Left renal cortex interstitium (tissue), 4 donors: ENCODE measurements at places on chromosomes 7 and 10. TPM values are rescaled to one million over a fixed set of nuclear protein-coding genes. Genes with fewer than 3 reads are reported as not detected.

- no peak for DNase-seq
Observed at GRCh38 chr7:46949270-46949931, 632.5 kb downstream of the TNS3 start.

- DNase-seq: no peak
Observed at GRCh38 chr7:75953431-75953830, 38.5 kb downstream of the POR start.

- no peak for DNase-seq
Observed at GRCh38 chr7:37320140-37320847, 128.4 kb downstream of the ELMO1 start.

DNA sequence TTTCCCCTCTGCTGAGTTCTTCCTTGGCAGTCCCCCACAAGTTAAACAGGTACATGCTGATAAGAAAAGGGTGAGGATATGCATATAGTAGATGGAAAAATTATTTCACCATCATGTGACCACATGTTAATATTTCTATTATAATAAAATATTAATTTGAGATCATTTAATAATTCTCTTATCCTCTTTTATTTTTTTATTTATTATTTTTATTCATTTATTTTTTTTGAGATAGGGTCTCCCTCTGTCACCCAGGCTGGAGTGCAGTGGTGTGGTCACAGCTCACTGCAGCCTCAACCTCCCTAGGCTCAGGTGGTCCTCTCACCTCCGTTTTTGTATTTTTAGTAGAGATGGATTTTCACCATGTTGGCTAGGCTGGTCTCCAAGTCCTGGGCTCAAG, 11.6 kb upstream of the GLI3 start:
- no peak for DNase-seq

DNA sequence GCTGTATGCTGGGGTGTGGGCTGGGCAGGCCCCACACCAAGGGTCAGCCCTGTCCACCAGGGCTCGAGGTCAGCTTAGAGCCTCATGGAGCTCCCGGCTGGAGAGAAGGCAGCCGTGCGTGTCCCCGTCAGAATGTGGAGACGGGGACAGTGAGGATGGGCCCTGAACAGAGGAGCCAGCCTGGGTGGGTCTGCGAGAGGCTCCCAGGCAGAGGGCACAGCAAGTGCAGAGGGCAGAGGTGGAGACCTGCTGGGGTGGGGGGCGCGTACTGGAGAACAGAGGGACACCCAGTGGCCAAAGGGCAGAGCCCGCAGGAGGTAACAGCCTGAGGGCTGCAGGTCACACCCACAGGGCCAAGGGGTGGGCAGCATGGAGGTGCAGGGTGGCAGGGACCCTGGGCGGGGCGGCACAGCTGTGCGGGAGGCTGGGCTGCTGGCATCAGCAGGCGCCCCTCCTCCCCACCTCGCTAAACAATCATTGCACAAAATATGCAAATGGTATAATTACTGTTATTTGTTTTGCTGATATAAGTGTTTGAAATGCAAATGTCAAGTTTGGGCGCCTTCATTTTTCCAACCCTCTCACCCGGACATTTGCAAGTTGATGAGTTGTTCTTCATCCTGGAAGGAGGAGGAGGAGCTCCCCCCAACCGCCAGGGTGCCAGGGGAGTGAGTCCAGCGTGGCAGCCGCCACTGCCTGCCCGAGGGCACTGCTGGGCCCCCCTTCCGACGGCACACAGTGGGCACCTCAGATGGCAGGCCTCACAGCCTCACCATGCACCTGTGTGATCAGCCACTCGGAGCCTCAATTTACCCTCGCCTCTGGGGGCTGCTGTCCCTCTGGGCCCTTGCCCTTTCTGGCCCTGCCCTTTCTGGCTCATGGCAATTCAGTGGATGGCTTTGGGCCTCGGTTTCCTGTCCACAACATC, 35.0 kb downstream of the ELFN1 start:
- DNase-seq: no peak

GRCh38 chr7:985127-985416, 2.1 kb downstream of the CYP2W1 start:
- DNase-seq: no peak

The FGFR2 gene
- 105 TPM for polyA plus RNA-seq

DNA sequence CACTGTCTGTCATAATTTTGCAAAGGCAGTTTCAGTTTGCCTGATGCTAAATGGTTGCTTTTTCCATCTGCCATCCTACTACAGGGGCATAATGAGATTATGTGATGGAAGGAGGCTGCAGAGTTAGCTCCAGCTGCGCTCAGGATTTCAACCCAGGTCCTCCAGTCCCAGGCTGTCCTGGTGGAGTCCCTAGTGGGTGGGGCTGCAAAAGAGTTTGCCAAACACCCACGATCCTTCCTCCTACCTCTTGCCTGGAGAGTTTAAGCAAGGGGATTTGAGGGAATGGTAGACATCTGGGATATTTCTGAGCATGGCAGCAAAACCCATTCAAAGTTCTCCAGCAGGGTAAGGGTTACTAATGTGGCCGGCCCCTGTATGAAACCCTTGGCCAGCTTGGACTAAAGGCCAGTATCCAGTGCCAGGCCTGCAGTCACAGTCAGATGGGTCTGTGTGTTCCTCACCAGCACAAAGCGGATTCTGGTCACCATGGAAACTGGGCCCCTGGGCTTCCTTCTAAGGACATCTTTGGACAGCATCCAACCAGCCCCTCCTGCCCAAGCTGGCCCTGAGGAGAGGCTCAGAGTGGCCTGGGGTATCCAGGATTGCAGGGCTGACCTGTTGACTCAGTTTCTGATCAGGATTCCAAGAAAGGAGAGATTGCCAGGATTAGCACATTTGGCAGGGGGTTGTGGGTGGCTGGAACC, 42.7 kb upstream of the CHST3 start:
- peak; percentile 40 for DNase-seq

GRCh38 chr7:149468208-149468607, 7.3 kb upstream of the ZNF777 start:
- no peak for DNase-seq

DNA sequence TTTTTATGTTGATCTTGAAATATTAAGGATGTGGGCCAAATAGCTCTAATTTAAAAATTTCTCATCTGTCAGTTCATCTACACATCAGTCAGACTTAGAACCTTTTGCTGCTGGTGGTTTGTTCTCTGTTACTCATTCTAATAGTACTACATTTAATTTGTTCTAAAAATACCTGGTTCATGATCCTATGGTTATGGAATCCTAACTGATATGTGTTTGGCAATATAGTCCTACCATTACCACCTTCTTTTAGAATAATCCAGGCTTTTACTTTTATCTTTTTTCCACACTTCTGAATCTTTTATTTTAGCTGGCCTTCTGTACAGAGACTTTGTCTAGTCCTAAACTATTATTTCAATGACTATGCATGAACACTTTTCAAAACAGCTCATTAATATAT, 116.9 kb downstream of the SVOPL start:
- DNase-seq: no peak

DNA sequence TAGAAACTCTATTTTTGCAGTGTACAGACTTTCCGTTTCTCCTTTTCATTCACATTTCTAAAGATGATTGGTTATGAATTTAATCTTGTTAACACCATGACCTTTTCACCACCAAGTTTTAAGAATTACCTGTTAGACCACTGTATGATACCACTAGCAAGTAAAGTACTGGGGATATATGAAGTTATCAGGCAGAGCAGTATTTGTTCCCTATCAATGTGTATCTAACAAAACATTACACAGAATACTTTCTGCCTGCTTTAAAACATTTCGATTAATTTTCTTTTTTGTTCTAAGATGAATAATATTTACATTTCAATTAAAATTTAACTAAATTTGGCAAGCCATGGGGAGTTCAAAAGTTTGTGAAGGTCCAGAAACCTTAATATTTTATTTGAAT, 49.9 kb upstream of the AHR start:
- DNase-seq: no peak

DNA sequence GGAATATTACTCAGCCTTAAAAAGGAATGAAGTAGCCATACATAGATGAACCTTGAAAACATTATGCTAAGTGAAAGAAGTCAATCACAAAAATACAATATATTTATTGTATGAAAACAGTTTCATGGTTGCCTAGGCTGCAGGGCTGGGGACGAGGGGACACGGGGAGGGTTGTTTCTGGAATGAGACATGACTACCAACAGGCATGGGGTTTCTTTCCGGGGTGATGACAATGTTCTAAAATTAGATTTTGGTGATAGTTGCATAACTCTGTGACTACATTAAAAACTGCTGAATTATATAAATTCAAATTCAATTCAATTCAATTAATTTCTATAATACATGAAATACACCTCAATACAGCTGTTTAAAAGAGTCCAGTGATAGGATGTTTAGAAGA, 88.0 kb downstream of the ARHGAP22 start:
- no peak for DNase-seq

- no peak for DNase-seq
Observed at GRCh38 chr10:514137-514671, 175.3 kb downstream of the DIP2C start.

DNA sequence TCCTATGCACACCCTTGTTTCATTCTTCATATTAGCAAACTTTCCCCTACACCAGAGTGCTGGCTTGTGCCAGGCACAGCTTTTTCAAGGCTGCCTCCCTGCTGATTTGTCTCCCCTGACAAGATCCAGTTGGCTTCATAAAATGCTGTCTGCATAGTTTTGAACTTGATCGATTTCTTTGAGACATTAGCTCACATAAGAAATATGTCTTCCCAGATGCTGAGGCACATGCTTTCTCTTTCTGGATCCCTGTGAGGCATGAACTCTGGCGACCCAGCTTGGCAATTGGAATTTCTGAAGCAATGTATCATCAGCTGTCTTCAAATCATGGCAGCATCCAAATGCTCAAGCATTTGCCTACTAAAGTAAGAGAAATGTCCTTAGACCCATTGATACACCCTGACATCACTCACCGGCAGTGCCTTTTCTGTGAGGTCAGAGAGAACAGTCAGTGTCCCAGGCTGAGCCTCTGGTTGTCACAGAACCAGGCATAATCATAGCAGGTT, 616.4 kb upstream of the GHITM start:
- DNase-seq: no peak

DNA sequence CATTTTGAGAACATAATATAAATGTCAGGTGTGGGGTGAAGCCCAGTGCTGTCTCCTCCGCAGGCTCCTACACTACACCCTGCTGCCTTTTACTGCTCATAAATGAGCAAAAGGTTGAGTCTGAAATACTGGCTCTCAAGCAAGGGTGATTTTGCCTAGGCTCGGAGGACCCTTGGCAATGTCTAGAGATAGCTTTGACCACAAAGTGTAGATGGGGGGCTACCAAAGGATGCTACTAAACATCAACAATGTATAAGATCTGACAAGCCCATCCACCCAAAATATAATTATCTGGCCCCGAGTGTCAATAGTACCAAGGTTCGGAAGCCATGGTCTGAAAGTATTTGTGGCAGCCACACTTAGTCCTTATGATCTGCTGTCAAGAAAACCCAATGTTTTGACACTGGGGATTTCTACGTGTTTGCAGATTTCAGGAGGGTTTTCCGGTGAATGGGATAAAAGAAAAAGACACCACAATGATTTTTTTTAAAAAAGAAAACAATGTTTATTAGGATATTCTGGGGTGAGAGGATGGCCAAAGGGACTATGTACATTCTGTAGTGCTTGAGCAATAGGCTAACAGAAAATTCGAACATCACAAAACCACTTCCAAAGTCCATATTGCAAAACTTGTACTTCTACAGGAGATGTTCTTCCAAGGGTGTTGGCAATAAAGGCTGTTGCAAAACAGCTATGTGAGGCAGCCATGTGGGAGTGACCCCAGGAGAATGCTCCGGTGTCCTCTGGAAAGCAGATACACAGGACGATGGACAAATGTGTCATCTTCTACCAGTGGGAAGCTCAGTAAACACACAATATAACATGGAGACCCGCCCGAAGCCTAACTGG, 216.3 kb downstream of the GFRA1 start:
- DNase-seq: no peak

The BMS1 gene
- polyA plus RNA-seq: 21.1 TPM

GRCh38 chr7:8295638-8296361, 33.8 kb upstream of the ICA1 start:
- DNase-seq: peak; percentile 59

- DNase-seq: no peak
Observed at GRCh38 chr10:9024210-9024609, 969.7 kb downstream of the GATA3 start.

DNA sequence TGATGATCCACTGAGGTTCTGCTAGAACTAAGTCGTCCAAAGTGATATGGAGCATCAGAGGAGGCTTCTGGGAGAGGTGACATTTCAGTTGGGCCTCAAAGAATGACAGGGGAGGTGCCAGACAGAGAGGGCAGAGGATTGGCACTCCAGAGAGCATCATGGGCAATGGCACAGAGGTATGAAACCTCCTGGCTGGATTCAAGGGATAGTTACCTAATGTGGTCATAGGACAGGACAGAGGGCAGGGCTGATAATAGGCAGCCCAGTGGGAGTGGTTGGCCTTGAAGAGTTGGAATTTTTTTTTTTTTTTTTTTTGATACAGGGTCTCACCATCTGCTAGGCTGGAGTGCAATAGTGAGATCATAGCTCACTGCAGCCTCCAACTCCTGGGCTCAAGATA, 7.6 kb downstream of the SRRM3 start:
- no peak for DNase-seq

DNA sequence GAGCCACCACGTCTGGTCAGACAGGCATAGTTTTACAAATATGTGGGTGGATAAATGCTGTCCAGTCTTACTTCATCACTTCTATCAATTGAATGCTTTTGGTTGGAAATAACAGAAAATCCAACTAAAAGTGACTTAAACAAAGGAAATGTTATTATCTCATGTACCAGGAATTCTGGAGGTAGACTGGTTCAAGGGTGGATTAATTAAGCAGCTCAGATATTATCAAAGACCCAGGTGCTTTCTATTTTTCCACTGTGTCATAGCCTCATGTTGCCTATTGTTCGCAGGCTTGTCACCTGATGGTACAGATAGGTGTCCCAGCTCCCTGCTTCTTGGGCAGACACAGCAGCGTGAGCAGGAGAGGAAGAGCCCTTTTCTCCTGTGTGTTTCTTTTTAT, 156.1 kb upstream of the CTBP2 start:
- DNase-seq: no peak

GRCh38 chr7:70208236-70209063, 610.2 kb downstream of the AUTS2 start:
- no peak for DNase-seq

DNA sequence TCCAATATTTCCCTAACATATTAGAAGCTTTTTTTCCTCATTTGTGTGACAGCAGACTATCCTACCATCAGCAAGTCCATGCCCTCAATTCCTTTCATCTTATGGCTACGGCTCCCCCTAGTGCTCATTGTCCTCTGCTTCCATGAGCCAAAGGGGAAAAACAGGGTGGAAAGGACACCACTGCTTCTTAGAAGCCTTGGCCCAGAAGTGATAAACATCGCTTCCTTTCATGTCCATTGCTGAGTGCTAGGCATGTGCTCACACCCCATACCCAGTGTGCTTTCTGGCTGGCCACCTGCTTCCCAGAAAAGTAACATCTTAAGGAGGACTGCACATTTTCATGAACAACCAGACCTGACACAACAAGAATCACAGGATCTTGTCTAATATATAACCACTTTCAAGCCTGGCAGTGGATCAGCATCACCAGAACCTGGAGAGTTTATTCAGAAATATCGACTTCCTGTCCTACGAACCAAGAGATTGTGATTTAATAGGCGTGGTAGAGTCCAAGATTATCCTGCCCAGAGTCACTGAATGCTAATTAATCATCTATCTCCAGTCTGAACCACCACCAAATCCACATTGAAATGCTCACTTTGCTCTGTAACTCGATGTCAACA, 650.5 kb upstream of the SORCS1 start:
- DNase-seq: no peak
